ENCODE measurements at places on chromosomes 6 and 20. TPM values are rescaled to one million over a fixed set of nuclear protein-coding genes. Genes with fewer than 3 reads are reported as not detected.

DNA sequence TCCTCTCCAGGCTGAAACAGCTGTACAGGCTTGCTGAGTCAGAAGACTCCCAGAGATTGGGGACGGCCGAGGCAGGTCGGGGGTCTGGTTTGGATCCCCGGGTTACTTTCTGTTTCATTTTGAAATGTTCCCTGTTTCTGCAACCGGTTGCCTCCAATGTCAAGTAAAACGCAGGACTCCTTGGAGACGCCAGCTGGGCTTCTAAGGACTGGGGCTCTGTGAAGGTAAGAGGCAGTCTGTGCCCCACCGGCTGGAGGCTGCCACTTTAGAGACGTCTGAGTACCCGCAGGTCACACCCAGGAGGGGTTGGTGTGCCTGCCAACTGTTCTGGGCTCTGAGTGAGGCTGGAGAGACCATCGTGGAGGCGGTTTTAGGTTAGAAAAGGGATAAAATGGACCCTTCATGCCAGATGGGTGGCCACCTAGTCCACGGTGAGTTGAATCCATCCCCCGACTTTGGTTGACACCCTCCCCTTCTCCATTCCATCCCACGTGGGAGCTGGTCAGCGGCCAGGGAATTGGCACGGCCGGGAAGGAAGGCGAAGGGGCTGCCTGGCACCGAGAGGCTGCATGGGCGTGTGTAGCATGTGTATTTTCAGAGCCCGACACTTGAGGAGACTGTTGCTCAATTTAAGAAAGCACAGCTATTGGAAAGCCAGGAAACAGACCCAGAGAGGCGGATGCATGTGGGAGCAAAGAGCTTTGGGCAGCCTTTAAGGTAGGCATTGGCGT is 240.9 kb downstream of the PHACTR1 start:
- peak; percentile 77 for ATAC-seq

DNA sequence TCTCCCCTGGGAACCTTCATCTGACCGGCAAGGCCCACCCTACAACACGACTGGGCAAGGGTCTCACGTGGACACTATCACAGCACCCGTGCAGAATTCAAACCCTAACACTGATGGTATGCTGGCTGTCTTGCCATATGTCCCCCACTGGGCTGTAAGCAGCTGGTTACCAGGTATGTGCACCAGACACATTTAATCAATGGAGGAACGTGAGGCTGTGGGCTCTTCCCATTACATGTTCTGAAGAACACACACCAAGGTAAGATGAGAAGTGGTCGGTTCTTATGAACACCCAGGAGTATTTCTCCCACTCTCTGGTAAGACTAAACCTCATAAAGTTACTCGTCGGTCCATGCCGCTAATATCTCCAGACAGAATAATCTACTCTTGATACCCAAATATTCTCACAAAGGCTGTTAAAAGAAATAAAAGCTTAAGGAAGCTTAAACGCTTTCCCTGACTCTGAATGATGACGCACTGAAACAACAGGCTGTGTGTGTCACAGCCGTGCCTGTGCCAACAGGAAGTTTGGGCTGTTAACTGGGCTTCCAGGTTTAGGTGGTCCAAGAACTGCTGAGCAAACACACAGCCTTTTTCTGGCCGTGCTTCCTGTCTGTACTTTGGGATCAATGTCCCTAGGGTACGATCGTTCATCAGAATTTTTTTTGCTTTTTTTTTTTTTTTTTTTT is 75.3 kb downstream of the SLC23A2 start:
- ATAC-seq: peak; percentile 90

- ATAC-seq: no peak
Observed at GRCh38 chr20:10715035-10715434, 41.2 kb upstream of the JAG1 start.

DNA sequence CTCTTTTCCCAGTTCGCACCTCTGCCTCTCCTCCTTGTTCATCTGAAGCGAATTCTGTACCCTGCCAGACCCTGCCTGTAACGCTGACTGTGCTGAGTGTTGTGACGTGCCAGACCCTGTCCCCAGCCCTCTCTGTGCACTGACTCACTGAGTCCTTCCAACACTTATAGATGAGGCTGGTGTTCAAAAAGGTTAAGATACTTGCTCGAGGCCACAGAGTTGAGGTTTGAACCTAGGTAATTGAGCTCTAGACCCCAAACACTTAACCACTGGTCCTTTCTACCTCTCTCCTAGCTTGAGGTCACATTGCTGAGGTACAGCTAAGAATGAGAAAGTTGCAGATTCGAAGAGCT is 45.7 kb upstream of the NEDD9 start:
- no peak for ATAC-seq

DNA sequence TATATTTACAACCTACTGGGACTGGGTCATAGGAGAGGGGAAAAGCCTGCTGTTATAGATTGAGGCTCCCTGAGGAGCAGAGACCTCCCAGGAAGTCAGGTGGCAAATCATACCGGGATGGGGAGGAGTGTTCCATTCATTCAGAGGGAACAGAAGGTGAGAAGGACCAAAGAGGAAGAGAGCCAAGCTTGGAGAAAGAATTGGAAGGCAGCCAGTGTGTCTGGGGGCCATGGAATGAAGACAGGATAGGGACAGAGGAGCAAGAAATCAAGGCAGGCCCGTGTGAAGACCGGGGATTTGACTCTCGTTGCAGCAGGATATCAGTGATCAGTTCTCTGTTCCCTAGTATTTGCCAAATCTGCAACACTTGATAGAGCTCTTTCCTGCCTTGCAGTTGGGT is 5.7 kb upstream of the ZNF217 start:
- no peak for ATAC-seq

DNA sequence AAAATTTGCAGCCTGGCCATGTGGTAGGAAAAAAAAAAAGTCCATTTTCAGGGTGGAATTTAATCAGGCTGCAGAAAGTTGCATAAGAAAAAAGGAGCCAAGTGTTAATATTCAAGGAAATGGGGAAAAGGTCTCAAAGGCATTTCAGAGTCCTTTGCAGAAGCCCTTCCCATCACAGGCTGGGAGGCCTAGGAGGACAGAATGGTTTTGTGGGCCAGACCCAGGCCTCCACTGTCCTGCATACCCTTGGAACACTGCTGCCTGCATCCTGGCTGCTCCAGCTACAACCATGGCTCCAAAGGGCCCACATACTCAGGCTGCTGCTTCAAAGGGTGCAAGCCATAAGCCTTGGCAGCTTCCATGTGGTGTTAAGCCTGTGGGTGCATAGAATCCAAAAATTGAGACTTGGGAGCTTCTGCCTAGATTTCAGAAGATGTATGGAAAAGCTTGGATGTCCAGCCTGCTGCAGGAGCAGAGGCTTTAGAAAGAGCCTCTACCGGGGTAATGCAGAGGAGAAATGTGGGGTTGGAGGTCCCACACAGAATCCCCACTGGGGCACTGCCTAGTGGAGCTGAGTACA is 239.0 kb upstream of the STXBP5 start:
- no peak for ATAC-seq

DNA sequence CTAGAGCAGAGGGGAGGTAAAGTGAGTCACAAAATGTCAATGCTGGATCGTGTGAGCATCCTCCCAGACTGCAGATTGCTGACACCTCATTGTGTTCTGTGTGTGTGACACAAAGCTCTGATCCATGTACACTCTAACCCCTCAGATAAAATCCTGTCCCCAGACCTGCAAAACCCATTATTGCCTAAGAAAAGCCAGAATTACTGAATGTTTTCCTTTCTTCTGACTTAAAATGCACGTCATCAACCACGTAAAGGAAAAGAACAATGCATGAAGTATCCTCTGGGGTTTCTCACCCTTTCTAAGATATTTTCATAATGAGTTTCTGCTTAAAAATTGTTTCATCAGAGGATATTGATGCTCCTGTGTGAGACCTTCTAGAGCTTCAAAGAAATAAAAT is 218.0 kb upstream of the PREP start:
- no peak for ATAC-seq

DNA sequence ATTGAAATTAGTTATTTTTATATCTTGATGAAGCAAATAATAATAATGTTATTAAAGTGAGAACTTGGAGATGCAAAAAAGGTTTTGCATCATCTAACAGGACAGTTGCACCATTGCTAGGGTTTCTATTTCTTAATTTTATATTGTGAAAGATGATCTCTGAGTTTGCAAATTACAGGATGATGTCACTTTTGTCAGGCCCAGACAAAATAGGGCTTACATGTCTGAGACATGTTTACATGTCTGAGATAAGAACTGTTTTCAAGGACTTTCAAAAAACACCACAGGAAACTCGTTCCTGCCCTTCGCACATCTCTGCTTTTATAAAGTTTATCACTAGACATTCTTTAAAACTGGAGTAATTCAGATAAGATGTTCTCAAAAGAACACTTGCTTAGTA is 1075.8 kb upstream of the MANEA start:
- no peak for ATAC-seq

DNA sequence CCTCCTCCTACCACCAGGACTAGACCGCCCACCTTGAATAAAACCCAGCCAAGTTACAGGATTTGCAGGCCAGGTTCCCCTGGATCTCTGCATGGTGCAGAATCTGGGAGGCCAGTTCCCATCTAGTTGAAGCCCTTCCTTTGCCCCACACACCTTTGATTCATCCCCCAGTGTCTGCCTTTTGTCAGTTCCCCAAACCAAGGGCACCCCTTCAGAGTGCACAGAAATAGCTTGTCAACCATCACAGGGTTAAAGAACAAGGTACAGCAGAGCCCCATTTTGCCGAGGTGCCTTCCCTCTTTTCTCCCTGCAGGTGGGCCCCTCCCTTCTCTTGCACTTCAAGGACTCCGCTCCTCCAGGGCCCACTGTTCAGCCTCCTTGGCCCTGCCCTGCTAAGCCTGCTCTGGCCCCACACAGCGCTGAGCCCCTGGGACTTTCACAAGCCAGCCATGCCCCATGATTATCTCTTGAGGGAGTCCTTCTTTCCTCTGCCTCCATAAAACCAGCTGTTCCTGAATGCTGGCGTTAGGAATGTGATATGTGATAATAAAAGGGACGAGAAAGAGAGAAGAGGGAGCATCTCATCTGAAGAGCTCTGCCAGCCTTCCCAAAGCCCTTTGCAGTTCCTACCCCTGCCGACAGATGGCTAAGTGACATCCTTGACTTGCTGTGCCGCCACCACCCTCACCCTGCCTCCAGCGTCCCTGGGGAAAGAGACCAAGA is 280.3 kb downstream of the CDC5L start:
- no peak for ATAC-seq

GRCh38 chr6:152338335-152339125 is 298.6 kb downstream of the SYNE1 start:
- ATAC-seq: peak; percentile 84

DNA sequence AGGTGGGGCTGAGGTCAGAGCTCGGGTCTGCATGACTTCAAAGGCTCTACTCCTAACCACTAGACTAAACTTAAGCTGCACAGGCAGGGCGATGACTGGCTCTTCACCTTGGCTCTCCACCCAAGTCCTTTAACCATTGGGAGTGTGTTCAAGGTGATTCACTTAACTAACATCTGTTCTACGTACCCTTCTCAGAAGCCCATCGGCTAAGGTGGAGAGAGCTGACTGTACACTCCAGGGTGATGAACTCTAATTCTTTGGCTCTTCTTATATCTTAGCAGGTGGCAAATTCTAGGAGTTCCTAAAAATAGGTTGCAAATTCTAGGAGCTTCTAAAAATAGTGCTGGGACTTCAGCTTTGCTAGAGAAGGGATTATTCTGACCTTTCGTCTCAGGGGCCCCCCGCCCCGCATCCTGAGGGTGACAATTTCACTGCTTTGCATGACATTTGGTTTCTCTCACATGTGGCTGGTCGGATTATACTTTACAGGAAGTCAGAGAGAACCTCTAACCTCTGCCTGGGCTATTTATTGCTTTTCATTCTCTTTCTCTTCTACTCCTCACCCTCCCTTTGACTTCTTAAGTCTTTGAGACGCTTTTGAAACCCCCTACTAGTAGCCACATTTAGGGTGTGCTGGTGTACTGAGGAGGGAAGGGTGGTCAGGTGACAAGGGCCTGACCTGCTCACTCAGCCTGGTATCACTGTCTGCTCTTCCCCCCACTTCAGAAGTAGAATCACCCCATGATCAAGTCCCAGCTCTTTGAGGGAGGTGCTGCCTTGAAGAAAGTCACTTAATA is 55.5 kb downstream of the PRDM1 start:
- no peak for ATAC-seq

DNA sequence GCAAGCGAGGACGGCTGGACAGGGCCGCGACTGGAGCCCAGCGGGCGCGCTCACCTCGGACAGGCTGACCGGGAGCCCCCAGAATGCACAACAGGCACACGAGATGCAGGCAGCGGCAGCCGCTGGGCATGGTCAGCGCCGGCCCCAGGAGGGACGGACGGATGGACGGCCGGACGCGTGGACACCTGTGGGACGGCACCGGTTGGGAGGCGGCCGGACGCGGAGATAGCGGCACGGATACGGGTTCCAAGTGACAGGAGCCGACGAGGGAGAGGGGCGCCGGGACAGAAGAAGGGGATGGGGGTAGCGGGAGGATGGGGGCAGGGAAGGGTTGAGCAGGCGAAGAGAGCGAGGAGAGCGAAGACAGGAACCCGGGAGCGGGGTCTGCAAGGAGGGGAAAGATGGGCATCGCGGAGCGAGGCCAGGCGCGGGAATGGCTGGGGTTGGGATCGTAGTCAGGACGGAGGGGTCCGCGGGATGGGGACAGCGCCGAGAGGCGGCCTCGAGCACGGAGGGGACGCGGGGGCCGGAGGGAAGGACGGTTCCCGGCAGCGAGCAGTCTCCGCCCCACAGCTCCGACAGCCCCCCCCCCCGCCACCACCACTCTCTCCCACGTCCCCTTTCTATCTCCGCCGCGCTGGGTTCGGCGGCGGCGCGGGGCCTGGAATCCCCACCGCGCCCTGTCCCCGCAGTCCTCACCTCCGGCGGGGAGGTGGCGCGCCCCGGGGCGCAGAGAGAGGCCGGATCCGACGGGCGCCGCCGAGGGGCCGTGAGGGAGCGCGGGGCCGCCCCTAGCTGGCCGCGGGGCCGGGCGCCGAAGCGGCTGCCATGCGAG is 435 bp downstream of the DLK2 start:
- peak; percentile 89 for ATAC-seq

GRCh38 chr20:58832457-58832856 is 18.2 kb downstream of the GNAS-AS1 start:
- no peak for ATAC-seq

GRCh38 chr6:150788089-150788488 is 77.4 kb upstream of the MTHFD1L start:
- no peak for ATAC-seq

GRCh38 chr6:70079241-70079640 is 212.9 kb downstream of the COL19A1 start:
- ATAC-seq: no peak

DNA sequence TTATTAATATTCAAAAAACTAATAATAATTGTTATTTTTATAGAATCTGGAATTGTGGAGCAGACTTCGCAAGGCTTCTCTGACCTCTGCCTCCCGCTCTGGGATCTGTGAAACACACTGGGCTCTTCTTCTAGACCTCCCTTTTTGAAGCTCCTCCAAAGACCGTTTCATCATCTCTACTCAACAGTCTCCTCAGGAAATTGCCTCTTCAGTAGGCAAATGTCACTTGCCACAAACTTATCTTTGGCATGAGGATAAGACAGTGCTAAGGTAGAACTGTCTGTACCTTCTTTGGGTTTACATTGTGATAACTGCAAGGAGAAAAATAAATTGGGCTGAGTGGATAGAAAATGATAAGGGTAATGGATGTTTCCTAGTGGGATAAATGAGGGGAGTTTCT is 2.3 kb upstream of the MAS1L start:
- no peak for ATAC-seq

HIVEP1 gene
- 26.9 TPM for total RNA-seq

ADTRP gene
- 0.72 TPM for total RNA-seq

ZNF831 gene
- 1.2 TPM for total RNA-seq

CGA gene
- total RNA-seq: not detected

SLC17A4 gene
- not detected for total RNA-seq

BNIP5 gene
- not detected for total RNA-seq

CD109 gene
- 26.0 TPM for total RNA-seq

OTOR gene
- not detected for total RNA-seq
